ENCODE measurements at places on chromosomes 7 and 10.

DNA sequence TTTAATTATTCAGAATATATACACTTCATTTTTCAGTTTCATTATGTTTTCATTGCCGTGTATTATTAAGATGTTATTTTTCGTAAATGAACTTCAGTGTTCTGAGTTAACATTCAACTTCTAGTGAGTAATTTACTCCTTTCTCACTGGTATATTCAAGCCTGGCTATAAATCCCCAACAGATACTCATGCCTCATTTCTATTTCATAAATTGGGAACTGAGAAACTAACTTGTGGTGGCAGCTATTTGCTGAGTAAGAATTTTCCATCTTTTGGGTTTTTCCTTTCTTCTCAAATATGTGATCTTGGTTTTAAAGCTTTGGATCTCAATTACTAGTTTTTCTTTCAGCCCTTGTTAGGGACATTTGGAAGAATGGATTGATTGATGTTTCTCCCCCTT, 281.1 kb downstream of the CDK14 start:
- DNase-seq: no peak

GRCh38 chr10:63553031-63553430, 31.8 kb downstream of the REEP3 start:
- DNase-seq: no peak

DNA sequence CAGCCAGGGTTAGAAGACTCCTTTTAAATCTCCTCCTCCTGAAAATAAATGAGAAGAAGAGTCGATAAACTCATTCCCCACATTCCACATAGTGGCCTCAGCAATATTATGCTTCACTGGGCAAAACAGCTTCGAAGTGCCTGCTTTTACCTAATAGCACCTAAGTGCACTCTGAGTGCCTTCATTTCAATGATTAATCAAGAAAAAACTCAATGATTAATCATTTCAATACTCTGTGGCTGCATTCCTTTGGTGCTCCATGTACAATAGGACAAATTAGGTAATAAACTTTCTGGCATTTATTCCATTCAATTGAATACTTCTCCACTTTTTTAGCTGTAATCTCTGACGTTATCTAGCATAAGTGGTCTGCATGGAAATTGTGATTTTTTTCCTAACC, 174.6 kb downstream of the CCDC71L start:
- DNase-seq: no peak

- DNase-seq: no peak
Measured at GRCh38 chr7:43590862-43591557, 8.1 kb downstream of the STK17A start.

GRCh38 chr10:12431151-12432101, 82.1 kb downstream of the CAMK1D start:
- DNase-seq: no peak

- no peak for DNase-seq
Measured at GRCh38 chr7:123637203-123637602, 18.5 kb upstream of the LMOD2 start.

GRCh38 chr7:117800406-117800805, 72.8 kb downstream of the CTTNBP2 start:
- DNase-seq: no peak

- DNase-seq: no peak
Measured at GRCh38 chr7:93211228-93211818, 14.9 kb downstream of the HEPACAM2 start.

DNA sequence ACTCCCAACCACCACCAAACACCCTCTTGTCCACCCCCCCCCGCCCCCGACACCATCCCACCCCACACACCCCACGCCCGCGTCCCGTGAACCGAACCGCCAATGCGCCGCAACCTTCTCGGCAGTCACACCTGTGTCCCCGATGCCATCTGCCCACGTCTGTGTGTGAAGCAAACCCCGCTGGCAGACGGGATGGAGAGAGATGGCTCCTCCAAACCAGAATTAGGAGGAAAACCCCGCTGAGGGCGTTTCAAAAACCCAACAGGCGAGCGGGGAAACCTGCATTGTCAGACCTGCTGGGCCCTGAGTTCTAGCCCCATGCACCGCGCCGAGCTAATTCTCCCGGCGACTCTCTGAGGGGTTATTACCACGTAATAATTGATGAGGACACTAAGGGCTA, 28.6 kb upstream of the KCNK18 start:
- no peak for DNase-seq

- DNase-seq: no peak
Measured at GRCh38 chr7:51471210-51471980, 154.8 kb upstream of the COBL start.

DNA sequence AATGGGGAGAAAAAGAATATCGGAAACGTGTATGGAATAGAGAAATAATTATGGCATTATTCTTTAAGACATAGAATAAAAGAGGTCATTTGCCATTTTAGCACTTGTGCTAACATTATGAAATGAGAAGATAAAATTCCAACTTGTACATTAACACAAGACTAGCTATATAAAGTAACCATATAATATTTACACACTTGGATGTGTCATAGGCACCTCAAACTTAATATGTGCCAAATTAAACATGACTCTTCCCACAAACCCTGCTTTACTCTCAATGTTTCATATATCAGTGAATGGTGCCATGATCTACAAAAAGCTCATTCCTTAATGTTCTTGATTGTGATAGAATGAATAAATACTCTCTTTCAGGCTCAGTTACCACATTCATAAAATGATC, 4.1 kb upstream of the MINDY3 start:
- DNase-seq: no peak

DNA sequence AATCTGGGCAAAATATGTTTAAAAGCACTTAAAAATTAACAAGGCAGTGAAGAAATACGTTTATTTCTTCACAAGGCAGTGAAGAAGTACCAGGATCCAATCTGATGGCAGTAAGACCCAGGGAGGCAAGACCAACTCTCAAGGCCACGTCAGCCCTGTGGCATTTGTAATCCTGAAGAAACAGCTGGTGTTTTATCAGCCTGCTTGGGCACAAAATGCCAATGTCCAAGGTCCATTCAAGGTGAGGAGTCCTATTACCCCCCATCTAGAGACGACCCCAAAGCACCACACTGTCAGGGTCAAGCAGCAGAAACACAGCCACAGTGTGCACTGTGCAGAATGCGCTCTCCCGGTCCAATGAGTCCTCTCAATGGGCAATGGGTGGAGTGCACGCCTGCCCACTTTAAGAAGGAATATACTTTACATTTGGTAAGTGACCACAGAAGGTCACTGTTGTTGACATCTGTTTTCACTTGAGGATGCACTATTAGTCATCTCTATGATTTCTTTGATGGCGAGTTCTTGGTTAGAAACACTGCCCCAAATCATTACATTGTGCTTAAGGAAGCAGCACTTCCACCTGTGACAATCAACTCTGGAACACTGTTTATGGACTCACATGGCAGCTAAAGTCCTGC, 12.8 kb downstream of the CPXM2 start:
- no peak for DNase-seq

- no peak for DNase-seq
Measured at GRCh38 chr7:27103489-27104226, 1.2 kb upstream of the HOXA2 start.

DNA sequence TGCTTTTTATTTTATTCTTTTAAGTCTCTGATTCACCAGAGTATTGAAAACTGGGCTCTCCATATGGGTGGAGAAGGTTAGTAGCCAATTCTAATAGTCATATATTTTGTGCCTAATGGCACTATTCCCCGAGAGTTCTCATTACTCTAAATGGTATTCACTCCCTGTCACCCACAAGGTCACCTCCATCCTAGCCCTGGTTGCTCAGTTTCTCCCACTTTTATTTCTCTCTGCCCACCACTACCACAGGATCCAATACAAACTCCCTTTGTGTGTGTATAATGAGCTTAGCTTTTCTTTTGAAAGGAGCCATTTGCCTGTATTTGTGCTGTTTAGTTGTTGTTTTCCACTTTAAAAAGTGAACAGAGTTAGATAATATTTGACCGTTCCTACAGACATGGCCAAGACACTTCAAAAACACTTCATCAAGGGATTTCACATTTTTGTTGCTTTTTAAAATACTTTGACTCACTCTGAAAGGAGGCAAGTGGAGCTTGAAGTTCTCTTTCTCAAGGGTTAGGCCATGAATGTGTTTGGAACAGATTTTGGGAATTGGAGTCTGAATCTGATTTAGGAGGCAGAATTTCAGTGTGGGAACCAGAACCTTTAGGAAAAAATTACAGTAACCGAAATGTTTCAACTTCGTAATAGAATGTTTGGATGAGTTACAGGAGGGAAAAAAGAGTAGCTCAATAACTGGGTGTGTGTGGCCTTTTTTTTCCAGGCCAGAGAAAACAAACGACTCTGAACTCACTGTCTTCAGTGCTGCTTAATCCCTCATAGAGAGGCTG, 321.3 kb downstream of the BICC1 start:
- no peak for DNase-seq

Measured in K562 (cell line).